ENCODE measurements at places on chromosomes 5 and 9.

- no peak for DNase-seq
Observed at GRCh38 chr9:8188723-8189407, 389.3 kb upstream of the DMAC1 start.

GRCh38 chr5:35694481-35694880 is 76.8 kb downstream of the SPEF2 start:
- no peak for DNase-seq

DNA sequence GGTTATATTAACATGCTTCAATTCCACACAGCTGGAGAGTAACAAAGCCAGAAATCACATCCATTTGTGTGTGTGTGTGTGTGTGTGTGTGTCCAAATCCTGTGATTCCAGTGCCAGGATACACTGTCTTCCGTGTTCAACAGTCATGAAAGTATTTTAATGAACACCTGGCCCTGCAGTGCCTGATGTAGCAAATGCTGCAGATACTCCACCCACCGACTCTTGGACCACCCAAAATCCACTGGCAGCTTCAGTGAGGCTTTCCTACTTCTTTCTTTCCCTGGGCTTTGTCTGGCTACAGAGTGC is 13.1 kb upstream of the INSYN2B start:
- DNase-seq = no peak

DNA sequence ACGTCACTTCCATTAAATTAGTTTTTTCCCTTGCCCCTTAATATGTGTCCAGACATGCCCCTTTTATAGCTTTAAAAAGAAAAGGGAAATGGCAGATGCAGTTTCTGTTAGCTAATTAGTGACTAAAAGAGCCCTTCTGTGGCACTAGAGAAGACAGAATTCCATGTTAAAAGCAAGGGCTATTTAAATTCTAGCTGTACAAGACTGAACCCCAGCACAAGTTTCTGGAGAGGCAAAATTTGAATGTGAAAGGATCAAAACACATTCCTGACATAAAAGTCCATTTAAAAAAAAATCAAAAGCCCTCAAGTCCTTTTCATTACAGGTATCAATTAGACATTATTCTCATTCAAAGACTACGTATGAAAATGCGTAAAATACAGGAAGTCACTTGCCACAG is 78.7 kb downstream of the HAPLN1 start:
- DNase-seq = no peak

GRCh38 chr9:89905606-89906338 is 301.0 kb downstream of the GADD45G start:
- no peak for DNase-seq

DNA sequence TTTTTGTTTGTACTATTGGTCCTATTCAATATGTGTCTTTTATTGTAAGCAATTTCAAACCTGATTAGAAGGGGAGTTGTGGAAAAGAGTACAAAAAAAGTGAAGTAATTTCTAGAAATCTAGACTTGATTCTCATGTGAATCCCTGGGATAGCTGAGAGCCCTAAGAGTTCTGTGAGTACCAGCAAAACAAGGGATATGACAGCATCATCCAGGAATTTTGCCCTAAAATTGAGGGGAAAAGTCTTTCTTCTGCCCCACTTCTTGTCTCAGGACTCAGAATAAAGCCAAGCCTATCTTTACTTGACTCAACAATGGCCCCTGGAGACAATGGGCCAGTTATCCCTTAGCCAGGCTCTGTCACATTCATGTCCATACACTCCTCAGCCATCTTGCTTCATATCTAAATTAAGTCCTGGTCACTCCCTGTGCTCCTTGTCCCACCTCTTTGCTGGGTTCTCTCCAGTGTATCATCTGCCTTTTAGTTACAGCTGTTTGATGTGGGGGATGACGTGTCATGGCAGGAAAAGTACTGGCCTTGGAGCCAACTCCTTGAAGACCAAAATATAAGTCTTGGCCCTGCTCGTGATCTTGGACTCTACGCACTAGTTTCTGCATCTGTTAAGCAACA is 81.2 kb downstream of the ADAMTS12 start:
- DNase-seq = no peak

GRCh38 chr5:160274483-160274931 is 37.9 kb downstream of the CCNJL start:
- DNase-seq = no peak

DNA sequence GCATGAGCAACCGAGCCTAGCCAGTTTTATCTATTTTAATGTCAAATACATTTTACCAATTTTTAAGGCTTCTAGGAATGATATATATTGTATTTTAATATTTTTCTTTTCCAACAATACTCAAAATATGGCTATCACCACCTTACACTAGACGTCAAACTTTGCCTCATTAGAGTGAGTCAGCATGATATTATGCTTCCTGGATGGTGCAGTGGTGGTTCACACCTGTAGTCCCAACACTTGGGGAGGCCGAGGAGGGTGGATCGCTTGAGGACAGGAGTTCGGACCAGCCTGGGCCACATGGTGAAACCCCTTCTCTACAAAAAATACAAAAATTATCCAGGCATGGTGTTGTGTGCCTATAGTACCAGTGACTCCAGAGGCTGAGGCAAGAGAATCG is 7.3 kb upstream of the CDC14B start:
- DNase-seq = no peak
